ENCODE measurements at places on chromosomes 6 and 20.
A peak's percentile ranks its signal among the peaks of the same experiment; 100 is the strongest.

- DNase-seq, result peak; percentile 97
Measured at GRCh38 chr6:63527658-63528514, 44.4 kb upstream of the LOC128125822 start.

- DNase-seq, result no peak
Measured at GRCh38 chr20:49288784-49289696, 11.2 kb upstream of the ZNFX1 start.

- DNase-seq, result no peak
Measured at GRCh38 chr20:37452236-37452635, 68.8 kb upstream of the NNAT start.

DNA sequence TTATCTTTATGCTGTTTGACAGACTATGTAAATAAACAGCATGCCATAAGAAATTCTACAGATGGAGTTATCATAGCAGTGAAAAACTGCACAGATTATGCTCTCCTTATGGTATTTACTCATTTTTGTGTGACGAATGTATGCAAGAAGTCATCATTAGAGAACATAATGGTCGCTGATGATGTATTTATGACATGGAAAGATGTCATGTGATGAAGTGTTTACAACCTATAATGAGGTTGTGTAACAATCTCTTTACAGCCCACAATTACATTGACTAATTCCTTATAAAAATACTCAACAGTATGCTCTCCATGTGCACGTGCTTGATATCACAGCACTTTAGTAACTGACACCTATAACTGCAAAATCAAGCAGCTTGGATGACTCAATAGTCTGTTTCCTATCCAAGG, 192.4 kb downstream of the BMP2 start:
- DNase-seq, result no peak

DNA sequence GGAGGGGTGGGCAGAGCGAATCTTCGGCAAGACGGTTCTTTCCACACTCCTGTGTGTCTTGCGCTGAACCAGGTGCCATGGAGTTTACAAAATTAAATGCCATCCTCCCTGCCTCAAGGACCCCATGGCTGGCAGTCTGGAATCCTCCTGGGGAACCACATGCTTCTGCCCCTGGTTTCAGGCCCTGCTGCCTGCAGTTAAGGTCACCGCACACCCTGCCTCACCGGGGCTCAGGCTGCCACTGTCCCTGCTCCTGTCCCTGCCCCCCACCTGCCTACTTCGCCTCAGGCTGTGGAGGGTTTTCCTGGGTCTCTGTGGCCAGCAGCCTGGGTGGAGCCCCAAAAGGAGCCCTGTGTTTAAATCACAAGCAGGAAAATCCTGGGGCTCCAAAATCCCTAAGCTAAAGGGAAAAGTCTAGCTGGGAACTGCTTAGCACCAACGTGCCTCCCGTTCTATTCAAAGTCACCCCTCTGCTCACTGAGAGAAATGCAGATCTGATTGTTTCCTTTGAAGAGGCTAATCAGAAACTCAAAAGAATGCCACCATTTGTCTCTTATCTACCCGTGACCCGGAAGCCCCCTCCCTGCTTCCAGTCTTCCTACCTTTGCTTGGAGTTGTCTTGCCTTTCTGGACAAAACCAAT, 10.6 kb upstream of the TTLL2 start:
- DNase-seq, result no peak

DNA sequence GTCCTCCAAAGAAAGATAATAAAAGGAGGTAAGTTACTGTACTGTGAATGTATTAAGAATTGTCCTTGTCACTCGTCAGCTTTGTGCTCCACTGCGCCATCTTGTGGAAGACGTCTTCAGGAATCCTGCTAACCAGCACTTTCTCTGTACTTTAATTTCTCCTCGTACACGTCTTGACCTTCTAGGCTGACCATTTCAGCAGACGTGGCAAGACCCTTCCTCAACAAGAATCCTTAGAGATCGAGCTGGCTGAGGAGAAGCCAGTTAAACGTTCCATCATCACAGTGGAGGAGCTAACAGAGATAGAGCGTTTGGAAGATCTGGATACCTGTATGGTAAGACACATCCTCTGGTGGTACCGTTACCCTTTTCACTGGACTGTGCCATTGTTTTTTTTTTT, 95.5 kb upstream of the SCGN start:
- peak; percentile 48 for DNase-seq

DNA sequence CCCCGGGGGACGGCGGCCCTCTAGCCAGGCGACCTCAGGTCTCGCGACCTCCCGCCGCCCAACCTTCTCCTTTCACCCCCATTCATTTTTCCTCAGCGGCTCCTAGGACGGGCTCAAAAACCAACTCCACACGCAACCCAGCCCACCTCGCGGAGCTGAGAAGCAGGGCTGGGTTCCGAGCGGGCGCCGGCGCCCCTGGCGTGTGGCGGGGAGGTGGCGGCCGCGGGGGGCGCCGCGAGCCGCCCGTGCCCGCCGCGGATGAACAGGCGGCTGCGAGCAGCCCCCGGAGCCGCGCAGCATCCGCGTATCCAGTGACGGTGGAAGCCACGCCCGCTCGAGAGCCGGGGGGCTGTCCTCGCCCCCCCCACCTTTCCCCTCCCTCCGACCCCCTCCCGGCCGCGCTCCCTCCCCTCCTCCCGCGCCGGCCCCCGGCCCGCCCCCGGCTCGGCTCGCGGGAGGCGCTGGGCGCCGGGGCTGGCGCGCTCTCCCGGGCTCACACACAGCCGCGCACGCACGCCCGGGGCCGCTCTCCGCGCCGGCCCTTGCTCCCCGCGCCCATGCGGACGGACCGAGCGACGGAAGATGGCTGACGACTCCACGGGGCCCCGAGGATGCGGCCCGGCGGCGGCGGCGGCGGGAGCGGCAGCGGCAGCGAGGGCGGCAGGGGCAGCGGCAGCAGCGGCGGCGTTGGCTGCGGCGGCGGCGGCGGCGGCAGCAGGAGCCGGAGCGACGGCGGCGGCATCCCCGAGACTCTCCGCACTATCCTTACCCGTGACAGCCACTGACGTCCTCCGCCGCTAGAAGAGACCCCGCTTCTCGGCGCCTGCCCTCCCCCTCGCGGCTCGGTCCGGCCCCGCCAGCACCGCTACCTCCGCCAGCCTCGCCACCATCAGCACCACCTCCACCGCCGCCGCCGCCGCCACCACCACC, at the start of gene SOBP:
Gene SOBP (plus strand): TSS at position 482 of the 930 bp plus-strand sequence. CDS start 500 bp downstream, outside the sequence.
- no peak for DNase-seq

DNA sequence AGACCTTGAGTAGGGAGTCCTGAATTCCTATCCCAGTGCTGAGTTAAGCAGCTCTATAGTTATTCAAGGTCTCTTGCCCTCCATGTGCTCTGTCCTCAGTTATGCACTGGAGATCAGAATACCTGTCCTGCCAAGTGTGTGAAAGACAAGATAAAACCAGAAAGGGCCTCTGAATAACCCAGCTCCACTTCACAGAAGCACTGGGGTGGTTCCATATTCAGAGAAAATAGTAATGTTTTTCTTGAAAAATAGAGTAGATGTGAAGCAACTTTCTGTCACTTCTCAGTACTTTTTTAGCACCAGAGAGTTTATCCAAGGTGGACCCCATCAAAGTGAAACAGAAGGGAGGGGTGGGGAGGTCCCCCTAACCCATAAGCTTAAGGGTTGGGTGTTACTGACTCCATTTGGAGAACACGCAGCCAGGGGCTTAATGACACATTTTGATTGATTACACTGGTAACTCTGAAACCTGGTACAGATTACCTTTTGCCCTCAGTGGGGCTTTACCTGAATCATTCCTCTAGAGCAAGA, 509.8 kb upstream of the JARID2 start:
- no peak for DNase-seq

DNA sequence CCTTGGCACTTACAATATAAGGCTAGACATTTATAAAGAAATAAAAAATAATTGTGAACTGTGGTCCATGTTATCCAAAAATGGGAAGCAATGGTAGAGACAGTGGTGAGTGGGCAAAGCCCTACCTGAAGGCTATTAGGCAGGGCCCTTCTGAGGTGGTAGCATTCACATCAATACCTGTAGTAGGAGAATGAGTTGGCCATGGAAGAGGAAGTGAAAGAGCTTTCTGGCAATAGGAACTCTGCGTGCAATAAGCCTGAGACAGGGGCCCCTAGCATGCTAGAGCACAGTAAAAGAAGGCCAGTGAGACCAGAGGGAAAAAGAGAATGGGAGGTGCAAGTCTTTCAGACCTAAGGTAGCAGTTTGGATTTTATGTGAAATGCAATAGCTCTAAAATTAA, 754.5 kb downstream of the PTPRT start:
- no peak for DNase-seq

DNA sequence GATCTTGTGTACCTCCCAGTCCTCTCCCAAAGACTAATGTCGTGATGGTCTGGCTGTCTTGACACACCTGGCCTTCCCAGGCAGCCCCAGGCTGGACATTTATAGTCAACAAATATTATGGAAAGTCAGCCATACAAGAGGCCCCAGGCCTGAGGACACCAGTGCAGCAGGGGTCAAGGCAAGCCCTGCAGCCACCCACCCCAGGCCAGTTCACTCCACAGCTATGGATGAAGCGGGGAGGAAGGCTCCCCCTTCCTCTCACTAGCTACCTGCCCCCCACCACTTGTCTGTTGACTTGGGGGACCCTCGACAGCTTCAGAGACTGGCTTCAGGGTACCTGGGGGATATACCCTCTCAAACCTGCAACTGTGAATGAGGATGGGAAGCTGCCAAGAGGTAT, 132.1 kb downstream of the MRPL14 start:
- no peak for DNase-seq

DNA sequence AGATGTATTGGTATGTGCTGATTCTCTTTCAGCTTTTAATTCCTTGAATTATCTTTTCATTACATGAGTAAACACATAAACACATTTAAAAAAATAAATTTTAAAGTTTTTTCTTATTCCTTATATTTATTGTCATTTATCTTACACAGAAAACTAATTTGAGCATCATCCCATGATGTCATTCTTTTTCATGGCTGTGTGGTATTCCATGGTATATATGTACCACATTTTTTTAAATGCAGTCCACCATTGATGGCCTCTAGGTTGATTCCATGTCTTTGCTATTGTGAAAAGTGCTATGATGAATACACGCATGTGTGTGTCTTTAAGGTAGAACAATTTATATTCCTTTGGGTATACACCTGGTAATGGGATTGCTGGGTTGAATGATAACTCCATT, 33.3 kb downstream of the OTOR start:
- no peak for DNase-seq

GRCh38 chr6:42777126-42777822, 4.6 kb upstream of the BICRAL start:
- no peak for DNase-seq

GRCh38 chr20:13788167-13788834, 3.5 kb downstream of the NDUFAF5 start:
- DNase-seq, result no peak

DNA sequence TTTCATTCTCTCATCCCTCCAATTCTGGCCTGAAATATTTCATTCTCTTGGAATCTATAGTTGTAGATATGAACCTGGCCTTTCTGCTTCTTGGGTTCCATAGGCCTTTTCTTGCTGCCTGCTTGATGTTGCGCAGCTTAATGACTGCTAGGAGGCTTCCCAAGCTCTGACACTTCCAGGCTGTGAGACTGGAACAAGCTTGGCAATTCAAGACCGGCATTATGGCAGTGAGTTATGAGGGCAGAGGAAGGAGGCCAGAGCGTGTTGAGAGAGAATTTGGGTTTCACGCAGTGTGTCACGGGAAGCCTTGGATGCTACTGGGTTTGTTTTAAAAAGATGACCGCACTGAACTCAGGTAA, 948 bp upstream of the DNAJC5 start:
- DNase-seq, result no peak

- peak; percentile 64 for DNase-seq
Measured at GRCh38 chr6:111971866-111972532, 81.9 kb upstream of the CCN6 start.

DNA sequence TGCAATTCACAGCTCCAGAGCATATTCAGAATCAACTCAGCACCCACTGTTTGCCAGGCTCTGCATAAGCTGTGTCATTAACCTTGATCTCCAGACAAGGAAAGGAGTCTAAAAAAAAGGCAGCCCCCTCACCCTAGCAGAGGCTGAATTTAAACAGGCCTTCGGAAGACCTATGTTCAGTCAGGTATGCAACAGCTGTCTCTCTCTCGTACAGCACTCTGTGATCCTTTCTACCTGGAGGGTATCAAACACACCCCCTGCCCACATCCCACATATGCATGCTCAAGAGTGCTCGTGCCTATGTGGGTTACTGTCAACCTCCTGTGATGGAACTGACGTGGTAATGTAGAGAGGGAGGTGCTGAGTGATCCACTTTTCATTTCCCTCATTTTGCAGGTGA, 8.5 kb downstream of the PLAGL2 start:
- no peak for DNase-seq

- DNase-seq, result no peak
Measured at GRCh38 chr6:90220273-90220672, 76.4 kb downstream of the BACH2 start.
